Airway epithelial cell (primary cell): ENCODE measurements at places on chromosomes 13 and 19. TPM values are rescaled to one million over a fixed set of nuclear protein-coding genes. Genes with fewer than 3 reads are reported as not detected.

The ATP4A gene
- not detected in 2 replicates for total RNA-seq

The CCDC8 gene
- total RNA-seq = 30.8 and 39.1 TPM in 2 replicates

The TNNT1 gene
- 12.3 and 18.7 TPM in 2 replicates for total RNA-seq

The SEMA6B gene
- 0.05 and 0.35 TPM in 2 replicates for total RNA-seq

The CGB2 gene
- total RNA-seq = 0.49 and 1.3 TPM in 2 replicates

The SIAH3 gene
- not detected in 2 replicates for total RNA-seq

The ARHGAP33 gene
- total RNA-seq = 5.6 and 7.5 TPM in 2 replicates

The FREM2 gene
- 0.07 TPM in 1 of 2 replicates, not detected in the other for total RNA-seq

The VSTM1 gene
- total RNA-seq = not detected in 2 replicates

The BRSK1 gene
- total RNA-seq = 1.6 and 5.0 TPM in 2 replicates

The ZNF285 gene
- total RNA-seq = 2.0 and 2.9 TPM in 2 replicates

The LGALS7B gene
- total RNA-seq = 222 and 322 TPM in 2 replicates

The IZUMO2 gene
- total RNA-seq = not detected in 2 replicates

The AMER2 gene
- total RNA-seq = not detected in 2 replicates

The RUBCNL gene
- not detected in 2 replicates for total RNA-seq

The PGLYRP2 gene
- total RNA-seq = not detected in 2 replicates

The ZNF844 gene
- total RNA-seq = 0.56 and 1.1 TPM in 2 replicates

The GFY gene
- total RNA-seq = not detected in 2 replicates

The CEACAM16 gene
- not detected in 2 replicates for total RNA-seq

The IRGC gene
- not detected in 2 replicates for total RNA-seq

The NCR1 gene
- not detected in 2 replicates for total RNA-seq

The FOXA3 gene
- total RNA-seq = not detected in 2 replicates

The LGALS4 gene
- 0.35 TPM in 1 of 2 replicates, not detected in the other for total RNA-seq

The ZNF525 gene
- total RNA-seq = 3.7 and 4.8 TPM in 2 replicates

The CYP2B6 gene
- total RNA-seq = not detected in 2 replicates

The SPRY2 gene
- total RNA-seq = 9.4 and 12.2 TPM in 2 replicates

The B9D2 gene
- total RNA-seq = 3.0 and 3.4 TPM in 2 replicates
